ENCODE measurements at places on chromosomes 6 and 20.

GRCh38 chr20:25017257-25017803, 24.8 kb upstream of the APMAP start:
- DNase-seq: no peak

GRCh38 chr6:158633127-158633526, 11.4 kb downstream of the DYNLT1 start:
- no peak for DNase-seq

DNA sequence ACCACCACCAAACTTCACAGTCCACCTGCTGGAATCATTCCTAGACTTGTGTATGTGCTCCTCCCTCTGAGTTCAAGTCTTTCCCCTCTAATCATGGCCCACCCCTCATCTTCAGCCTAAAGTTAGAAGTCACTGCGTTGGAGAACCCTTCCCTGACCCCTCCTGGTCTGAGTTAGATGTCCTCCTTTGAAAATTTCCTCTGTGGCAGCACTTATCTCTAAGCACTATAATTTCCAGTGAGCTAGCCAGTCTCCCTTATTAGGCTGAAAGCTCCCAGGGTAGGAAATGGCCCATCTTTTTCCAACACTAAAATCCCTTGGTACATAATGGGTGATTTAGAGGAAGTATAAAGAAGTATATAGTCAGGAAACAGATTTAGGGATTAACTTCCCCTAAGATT, 63.2 kb downstream of the SESN1 start:
- no peak for DNase-seq

GRCh38 chr6:69867639-69867976, 1.3 kb downstream of the COL19A1 start:
- no peak for DNase-seq

DNA sequence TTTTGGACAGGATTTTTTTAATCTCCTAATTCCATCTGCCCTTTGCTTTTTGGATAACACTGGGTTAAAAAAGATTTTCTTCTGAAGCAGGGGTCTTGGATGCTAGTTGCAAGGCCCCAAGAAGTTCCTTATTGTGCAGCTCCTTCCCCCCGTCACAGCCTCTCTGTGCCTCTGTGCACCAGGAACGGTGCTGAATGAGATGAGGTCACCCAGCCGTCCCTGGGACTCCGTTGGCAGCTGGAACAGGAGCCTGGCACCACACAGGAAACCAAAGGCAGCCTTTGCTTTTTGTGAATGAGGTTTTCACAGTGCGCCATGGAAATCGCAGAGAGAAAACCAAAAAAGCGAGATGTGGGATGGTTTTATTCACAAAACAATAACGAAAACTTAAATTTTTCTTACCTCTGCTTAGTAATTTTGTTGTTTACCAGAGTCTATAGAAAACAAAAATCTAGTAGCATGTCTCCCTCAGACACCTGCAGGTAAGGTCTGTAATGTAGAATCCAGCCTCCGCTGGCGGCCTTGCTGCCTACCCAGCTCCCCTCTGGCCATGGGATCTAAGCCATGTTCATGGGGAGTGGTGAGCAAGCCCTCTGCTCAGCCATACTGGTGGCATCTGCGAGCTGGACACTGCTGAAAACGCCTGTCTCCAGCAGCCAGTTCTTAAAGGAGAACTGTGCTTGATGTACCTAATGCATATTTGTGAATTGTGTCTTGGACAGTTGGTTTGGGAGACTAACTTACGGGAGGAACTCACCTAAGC, 40.4 kb upstream of the SYNJ2 start:
- no peak for DNase-seq

DNA sequence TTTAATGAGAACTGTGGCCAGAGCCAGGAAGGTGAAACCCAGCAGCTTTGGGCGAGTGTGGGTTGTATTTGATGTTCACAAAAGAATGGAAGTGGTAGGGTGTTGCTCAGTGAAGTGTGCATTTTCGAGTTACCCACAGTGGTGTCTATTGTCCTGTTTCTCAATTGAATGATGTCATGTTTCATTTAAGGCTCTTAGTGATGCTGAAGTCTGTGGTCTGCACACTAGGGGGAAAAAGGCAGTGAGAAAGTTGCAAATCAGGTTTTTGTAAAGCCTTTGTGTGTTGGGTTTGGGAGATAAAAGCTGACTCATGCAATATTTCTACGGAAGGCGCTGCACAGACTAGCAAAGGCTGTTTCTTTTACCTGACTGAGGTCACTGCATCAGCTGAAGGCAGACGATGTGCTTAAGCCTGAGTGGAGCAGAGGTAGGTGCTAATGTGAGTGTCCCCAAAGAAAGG, 121.1 kb downstream of the PLEKHG1 start:
- DNase-seq: no peak

DNA sequence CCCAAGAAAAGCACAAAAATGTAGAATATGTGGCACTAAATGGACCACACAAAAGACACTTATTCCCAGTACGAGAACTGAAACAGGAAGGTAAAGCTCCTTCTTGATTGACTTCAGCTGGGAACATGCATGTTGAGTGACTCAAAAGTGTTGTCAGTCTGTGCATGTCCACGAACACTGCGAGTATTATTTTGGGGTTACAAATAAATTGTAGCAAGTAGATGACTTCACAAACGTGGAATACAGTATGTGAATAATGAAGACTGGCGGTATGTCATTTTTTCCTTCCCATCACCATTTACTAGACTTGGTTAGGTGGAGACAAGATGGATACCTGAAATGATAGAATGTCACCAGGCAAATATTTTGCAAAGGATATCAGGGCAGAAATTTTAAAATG, 45.4 kb downstream of the L3MBTL3 start:
- DNase-seq: no peak

DNA sequence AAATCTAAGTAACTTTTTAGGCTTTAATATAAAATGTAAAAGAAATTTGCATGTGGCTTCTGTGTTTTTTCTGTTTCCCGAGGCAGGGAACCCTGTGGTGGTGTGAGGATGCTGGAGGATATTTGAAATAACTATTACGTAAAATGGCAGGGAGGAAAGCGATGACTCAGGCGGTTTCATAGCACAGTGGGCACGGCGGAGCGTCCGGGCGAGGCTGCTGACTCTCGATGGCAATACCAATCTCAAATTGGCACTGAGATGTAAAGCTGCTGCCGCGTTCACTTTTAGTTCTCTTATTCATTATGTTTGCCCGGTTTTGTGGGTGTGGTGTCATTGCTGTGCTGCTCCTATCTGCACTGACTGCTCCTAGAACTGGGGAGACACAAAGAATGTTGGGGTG, 254.3 kb downstream of the THBS2 start:
- DNase-seq: no peak

- peak; percentile 83 for DNase-seq
Observed at GRCh38 chr6:28281288-28282064, at the start of gene PGBD1. PGBD1 (plus strand) TSS chr6:28281572; CDS start chr6:28283814, 2,242 bp downstream.

GRCh38 chr20:59603781-59604541, at the start of gene PHACTR3:
PHACTR3 (plus strand) TSS chr20:59604540; CDS start chr20:59605015, 475 bp downstream.
- no peak for DNase-seq

DNA sequence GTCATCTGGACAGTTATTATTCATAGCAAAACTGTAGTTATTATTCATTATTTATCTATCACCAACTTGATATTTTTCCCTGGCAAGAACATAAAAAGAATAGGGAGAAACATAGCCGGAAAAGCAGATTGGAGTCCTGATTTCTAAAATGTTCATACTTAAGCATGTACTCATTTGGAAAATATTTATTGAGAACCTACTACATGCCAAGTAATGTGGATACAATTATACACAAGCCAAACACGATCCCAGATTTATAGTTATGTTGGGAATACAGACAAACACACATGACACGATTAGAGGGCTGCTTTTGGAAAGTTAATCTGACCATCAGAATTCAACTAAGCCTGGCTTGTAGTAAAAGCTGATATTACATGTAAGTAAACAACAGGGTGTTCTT, 30.7 kb downstream of the ARHGAP18 start:
- DNase-seq: no peak

DNA sequence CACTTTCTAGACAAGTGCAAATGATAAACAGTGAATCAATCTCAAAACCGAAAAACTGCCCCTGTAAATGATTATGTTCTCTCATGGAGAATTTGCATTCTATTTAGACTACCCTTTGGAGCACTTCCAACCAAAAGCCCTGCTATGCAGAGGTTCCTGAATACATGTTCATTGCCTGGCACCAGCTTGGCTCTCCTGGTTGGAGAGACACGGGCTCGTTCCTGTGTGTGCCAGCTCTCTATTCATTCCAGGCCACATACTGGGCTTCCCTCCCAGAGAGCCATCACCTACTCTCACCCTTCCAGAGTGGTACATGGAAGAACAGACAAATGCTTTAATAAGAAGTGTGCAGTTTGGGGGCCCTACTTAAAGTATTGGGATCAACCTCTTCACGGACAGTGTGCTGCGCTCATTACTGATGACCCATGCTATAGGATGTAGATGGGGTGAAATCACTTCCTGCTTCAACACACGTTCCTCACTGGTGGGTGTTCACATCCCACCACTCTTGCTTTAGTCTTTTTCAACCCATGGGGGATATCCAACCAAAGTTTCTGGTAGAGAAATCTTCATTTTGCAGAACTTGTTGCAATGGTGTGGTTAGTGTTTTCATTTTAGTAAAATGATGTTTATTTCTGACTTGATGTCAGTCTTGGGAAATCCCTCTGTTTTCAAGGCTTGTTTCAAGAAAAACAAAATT, 38.5 kb upstream of the NAA20 start:
- no peak for DNase-seq

GRCh38 chr6:119196715-119197114, 118.3 kb upstream of the FAM184A start:
- DNase-seq: no peak

- no peak for DNase-seq
Observed at GRCh38 chr6:142796571-142796970, 148.4 kb downstream of the HIVEP2 start.

DNA sequence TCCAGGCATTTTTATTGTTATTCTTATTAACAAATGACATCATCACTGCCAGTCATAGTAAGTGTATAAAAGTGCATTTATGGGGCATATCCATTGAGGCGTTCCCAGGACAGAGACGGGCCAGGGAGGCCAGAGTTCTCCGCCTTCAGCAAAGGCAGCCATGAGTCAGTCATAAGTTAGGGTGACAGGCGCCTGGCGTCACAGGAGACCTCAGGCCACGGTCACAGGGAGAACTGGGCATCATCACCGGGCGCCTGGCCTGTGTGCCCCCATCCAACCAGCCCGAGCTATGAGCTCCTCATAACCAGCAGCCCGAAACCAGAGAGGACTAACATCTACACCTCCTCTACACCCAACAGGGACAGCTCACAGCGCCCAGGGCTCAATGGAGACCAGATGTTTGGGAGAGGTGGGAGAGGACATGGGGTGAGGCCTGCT, 259.2 kb downstream of the DLL1 start:
- no peak for DNase-seq

- no peak for DNase-seq
Observed at GRCh38 chr6:130189531-130190397, 33.0 kb downstream of the SAMD3 start.

DNA sequence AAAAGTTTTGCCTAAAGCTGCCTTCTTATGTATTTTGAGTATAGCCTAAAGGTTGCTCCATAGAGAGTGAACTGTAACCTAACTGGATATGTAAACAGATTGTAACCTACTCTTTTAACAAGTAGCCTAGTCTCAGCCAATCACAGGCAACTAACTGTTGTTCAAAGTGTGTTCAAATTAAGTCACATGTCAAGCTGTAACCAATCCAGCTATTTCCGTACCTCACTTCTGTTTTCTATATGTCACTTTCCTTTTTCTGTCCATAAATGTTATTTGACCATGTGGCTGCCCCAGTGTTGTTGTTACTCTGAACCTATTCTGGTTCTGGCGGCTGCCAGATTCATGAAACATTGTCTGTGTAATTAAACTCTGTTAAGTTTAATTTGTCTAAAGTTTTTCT, 47.4 kb upstream of the RNGTT start:
- DNase-seq: no peak

GRCh38 chr20:46131396-46131795, 13.3 kb downstream of the CD40 start:
- DNase-seq: no peak

GRCh38 chr20:32289661-32290431, 12.4 kb downstream of the KIF3B start:
- DNase-seq: no peak

DNA sequence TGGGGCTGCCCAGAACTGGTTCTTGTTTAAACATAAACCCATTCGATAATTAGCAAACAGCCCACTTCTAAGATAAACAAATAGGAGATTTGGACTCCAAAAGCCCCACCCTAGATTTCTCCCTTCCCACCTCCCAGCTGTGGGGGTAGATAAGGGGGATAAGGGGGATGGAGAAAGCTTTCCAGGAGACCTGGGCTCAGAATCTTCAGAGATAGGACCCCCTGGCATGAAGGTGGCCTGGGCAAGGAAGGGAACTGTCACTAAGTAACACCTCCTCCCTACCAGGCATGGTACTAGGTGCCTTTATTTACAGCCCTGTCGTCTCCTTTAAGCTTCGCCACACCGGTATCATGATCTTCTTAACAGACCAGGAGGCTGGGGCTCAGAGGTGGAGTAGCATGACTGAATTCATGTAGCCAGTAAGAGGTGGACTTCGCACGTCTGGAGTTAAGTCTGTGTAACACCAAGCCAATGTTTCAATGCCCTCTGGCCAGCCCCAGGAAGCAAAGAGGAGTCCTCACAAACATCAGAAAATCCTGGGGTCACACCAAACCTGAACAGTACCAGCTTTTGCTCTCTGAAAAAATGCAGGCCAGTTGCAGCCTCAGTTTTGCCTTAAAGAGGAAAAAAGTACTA, 4.6 kb downstream of the SDC4 start:
- peak; percentile 61 for DNase-seq

DNA sequence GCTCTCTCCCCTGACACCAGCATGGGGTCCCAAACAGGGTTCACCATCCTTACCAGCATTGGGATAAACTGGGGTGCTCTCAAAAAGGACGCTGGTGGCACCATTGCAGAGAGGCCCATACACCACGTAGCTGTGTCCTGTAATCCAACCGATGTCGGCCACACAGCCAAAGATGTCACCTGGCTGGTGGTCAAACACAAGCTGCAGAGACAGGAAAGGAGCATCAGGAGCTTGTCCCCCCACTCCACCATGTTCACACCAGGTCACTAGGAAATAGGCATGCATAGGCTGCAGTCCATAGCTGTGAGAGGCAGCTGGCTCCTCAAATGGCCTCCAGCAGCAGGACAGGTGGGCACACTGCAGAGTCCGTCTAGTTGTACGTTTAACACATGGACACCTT, 28.8 kb upstream of the APMAP start:
- no peak for DNase-seq
